ENCODE measurements at places on chromosomes 7 and 10. TPM values are rescaled to one million over a fixed set of nuclear protein-coding genes. Genes with fewer than 3 reads are reported as not detected.

Gene TPK1
- total RNA-seq = 2.2 TPM

Gene HTR5A
- not detected for total RNA-seq

Gene WASHC2C
- total RNA-seq = 39.6 TPM

Gene SPDYE6
- total RNA-seq = not detected

Gene SPACDR
- total RNA-seq = 2.6 TPM

Gene BAMBI
- 45.4 TPM for total RNA-seq

Gene NODAL
- total RNA-seq = 0.43 TPM

Gene FGL2
- not detected for total RNA-seq

Gene VPS37D
- total RNA-seq = 3.6 TPM

Gene NEURL1
- 1.5 TPM for total RNA-seq
